ENCODE measurements at places on chromosomes 1 and 21.

GRCh38 chr1:70583522-70583921 lies 172.5 kb downstream of the CTH start:
- no peak for DNase-seq

DNA sequence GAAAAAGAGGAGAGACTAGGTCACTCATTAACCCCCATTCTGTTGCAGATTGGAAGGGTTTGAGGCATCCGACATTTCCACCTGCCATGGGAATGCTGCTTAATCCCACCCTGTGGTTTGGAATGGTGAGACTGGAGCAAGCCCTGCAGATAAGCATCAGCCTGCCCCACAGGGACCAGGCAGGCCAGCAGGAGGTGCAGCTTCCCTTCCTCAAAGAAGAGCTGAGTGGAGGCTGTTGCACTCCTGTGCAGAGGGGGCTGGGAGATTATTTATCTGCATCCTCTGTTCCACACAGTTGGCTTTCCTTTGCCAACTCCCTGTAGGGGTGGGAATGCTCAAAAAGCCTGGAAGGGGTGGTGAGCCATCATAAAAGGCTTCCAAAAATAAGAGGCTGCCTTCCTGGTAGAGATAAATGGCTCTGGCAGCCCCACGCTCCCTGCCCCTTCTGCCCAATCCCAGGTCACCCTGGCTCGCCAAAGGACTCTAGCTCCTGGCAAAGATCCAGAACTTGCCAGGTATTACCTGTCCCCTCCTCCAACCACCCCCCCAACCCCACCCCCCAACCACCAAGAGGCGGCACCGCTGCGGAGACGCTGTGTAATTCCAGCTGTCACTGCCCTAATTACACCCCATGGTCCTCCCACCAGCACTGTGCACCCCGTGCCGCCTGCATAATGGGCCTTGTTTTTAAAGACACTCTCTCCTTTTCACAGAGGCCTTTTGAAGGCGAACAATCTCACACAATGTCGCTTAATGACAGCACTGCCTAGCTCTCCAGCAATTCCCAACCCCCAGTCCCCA lies 83.0 kb upstream of the ZC3H12A start:
- peak; percentile 7 for DNase-seq

DNA sequence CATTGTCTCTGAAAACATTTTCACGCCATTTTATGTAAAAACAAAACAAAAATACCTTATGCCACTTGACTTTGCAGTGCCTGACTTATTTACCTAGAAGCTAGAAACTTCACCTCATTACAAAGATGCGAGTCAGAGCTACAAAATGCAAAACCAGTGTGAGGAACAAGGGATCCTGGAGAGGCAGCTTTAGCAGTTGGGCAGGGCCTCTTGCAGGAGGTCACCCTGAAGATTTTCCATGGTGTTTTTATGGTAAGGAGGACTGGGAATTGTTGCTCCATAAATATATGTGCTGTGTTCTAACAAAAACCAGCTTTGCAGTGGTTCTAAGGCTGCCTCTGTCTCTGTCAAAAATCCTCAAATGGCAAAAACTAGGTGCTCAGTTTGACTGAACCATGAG lies 36.4 kb upstream of the TARBP1 start:
- no peak for DNase-seq

- no peak for DNase-seq
Observed at GRCh38 chr1:81605023-81605422, 195.7 kb upstream of the ADGRL2 start.

DNA sequence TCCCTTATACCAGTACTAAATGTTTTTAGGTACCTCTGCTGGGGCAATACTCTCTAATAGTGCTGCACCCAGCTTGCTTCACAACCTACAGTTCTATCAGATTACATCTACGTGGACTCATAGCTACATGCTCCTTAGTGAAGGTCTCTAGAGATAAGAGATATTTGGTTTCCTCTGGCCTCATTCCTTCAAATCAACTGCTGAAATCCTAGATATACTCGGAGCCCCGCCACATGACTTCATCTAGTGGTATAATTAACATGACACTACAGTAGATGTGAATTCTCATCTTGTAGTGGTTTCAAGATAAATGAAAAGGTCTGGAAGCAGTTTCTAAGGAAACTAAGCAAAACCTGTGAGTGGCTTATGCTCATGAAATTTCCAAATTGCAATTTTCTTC lies 115.4 kb downstream of the SMYD2 start:
- no peak for DNase-seq

DNA sequence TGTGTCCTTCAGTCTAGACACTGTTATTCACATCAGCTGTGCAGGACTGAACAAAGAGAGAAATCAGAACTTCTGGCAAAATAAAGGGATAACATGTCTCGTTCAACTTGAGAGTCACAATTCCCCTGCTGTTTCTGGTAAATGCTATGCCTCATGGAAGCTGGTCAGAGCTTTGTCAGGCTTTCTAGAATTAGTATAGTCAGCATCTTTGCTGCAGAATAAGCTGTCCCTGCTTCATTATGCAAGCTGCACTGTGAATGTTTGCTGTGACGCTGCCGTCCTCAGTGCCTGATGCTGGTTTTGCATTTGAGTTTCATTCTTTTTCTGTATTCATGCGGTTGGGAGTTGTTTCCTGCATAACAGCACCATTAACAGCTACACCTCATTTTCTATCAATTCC lies 96.4 kb upstream of the KCNJ6 start:
- no peak for DNase-seq

- no peak for DNase-seq
Observed at GRCh38 chr1:88911161-88911560, 19.8 kb upstream of the GTF2B start.
